ENCODE measurements at places on chromosomes 12 and 14. TPM values are rescaled to one million over a fixed set of nuclear protein-coding genes. Genes with fewer than 3 reads are reported as not detected.

Gene YBX3
- 266 TPM for total RNA-seq

Gene RPGRIP1
- total RNA-seq = not detected

Gene KRT72
- not detected for total RNA-seq

Gene NTS
- total RNA-seq = not detected

Gene CPNE6
- not detected for total RNA-seq

Gene CD9
- 40.5 TPM for total RNA-seq

Gene KLRD1
- 0.88 TPM for total RNA-seq

Gene TMBIM4
- total RNA-seq = 220 TPM

Gene GTF2A1
- 20.3 TPM for total RNA-seq

Gene LUM
- 747 TPM for total RNA-seq

Gene SAMD15
- 2.2 TPM for total RNA-seq

Gene BCL11B
- total RNA-seq = not detected

Gene DIO2
- total RNA-seq = 5.8 TPM

Gene CPSF2
- 36.4 TPM for total RNA-seq

Gene SMCO2
- not detected for total RNA-seq

Gene ANO2
- total RNA-seq = 0.05 TPM

Gene P2RX7
- not detected for total RNA-seq

Gene UNC79
- under 0.01 TPM for total RNA-seq

Gene DEGS2
- total RNA-seq = not detected

Gene PRR4
- not detected for total RNA-seq

Gene FBRSL1
- 11.2 TPM for total RNA-seq

Measured in cardiac ventricle fibroblast (primary cell).